Iris pigment epithelial cell (primary cell): ENCODE measurements at places on chromosomes 4 and X.
A peak's percentile ranks its signal among the peaks of the same experiment; 100 is the strongest.

- no peak for DNase-seq
These were observed 4.9 kb upstream of the PNMA6E start for GRCh38 chrX:153406011-153406410.

- DNase-seq, result peak; percentile 17
These were observed 25.8 kb downstream of the ADRA2C start for GRCh38 chr4:3791910-3792542.

- DNase-seq, result no peak
These were observed 345.6 kb downstream of the RPA4 start for GRCh38 chrX:97229318-97229717.

DNA sequence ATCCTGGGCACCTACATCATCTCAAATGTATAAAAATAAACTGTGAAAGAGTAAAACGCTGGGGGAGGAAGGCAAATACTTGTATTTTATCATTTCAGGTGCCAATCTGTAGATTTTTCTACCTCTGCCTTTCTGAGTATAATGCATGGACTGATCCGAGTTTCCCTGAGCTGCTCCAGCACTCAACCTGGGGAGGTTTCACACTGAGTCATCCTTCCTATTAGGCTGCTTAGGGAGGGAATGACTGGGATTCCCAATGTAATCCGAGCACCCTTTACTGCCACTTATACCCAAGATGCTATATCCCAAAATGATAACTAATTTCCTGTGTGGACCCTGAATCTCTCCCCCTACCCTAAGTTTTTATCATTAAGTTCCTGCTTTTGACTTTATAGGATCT lies 126.6 kb downstream of the HNRNPD start:
- no peak for DNase-seq

DNA sequence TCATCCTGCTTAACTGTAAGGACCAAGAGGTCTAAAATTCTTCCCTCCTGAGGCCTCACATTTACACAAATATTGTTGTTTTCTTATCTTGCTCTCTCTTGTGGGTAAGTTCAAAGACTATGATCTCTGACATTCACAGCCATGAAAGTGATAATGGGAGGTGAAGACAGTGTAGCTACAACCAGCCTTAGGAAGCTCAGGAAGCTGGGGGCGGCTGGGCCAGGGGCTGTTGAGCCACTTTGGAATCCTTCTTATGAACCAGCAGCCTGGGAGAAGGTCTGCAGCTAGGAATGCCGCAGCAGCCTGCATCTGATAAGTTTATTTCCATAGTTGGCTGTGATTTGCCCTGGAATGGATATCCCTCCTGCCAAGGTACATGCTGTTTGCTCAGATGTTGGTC lies 316.2 kb downstream of the STIM2 start:
- no peak for DNase-seq

DNA sequence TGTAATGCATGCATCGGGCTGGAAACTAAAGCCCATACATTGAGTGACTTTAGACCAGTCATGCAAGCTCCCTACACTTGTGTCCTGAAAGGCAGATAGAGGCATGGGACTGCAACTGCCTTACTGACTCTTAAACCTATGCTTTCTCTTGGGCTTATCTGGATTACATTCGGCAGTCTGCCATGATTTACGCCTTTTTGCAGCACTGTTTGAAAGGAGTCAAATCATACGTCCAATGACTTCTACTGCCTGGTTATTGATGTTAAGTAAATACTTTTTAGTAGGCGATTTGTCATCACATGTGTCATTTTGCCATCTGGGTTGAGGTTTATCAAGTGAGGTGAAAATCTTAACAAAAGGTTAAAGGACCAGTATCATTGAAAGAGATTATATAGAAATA lies 31.5 kb downstream of the SORBS2 start:
- DNase-seq, result no peak

- DNase-seq, result no peak
These were observed 1.4 kb downstream of the TEX13D start for GRCh38 chrX:124333862-124334261.

DNA sequence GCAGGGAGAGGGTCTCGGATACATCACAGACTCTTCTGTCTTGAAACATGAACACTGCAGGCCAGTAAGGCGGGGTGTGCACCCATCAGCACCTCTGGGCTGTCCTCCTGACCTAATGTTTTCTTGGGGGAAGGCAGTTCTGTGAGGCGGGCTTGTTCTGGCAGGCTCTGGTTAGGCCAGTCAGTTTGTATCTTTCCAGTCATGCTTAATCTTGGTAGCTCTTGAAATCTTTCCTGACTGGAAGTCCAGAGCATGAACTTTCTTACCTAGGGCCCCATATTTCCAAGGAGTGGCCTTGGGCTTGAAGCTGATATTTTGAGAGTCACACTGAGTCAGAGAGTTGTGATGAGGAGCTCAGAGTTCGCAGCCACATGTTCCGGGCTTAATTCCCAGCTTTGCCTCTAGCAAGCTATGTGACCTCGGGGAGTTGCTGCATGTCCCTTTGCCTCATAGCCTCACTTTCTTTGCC lies 54.2 kb upstream of the RASSF6 start:
- DNase-seq, result peak; percentile 59
